ENCODE measurements at places on chromosomes 3 and 15.

GRCh38 chr3:59809710-59810444, 760.1 kb upstream of the CFAP20DC start:
- H3K4me3 ChIP-seq: no peak overlapping the region
- no peaks in the 10 kb centered on the region for H3K27me3 ChIP-seq

- H3K27ac ChIP-seq: peak overlapping the region; percentile 82
- peak overlapping the region; percentile 41 for H3K4me3 ChIP-seq
- no peaks in the 10 kb centered on the region for H3K36me3 ChIP-seq
- no peaks in the 10 kb centered on the region for H3K27me3 ChIP-seq
- no peak for DNase-seq
Observed at GRCh38 chr3:50245251-50245745, 9.3 kb downstream of the GNAI2 start.

DNA sequence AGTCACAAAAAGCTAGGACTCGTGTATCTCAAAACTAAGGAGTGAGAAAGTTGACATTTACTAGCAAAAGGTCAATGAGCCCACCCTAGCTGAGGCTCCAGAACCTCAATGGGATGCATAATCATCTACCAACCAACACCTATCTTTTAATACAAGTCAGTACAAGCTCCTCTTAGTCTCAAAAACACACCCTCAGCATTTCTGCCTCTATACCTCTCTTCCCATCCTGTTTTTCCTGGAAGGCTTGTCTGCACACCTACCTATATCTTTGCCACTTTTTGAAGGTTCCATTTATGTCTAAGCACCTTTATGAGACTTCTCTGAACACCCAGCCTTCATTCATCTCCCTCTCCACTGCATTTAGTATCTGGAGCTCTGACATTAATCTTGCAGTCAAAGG, 10.0 kb downstream of the WWTR1 start:
- no peak for DNase-seq
- H3K36me3 ChIP-seq: no peaks in the 10 kb centered on the region
- no peak overlapping the region for H3K4me3 ChIP-seq
- no peak overlapping the region for H3K27ac ChIP-seq

DNA sequence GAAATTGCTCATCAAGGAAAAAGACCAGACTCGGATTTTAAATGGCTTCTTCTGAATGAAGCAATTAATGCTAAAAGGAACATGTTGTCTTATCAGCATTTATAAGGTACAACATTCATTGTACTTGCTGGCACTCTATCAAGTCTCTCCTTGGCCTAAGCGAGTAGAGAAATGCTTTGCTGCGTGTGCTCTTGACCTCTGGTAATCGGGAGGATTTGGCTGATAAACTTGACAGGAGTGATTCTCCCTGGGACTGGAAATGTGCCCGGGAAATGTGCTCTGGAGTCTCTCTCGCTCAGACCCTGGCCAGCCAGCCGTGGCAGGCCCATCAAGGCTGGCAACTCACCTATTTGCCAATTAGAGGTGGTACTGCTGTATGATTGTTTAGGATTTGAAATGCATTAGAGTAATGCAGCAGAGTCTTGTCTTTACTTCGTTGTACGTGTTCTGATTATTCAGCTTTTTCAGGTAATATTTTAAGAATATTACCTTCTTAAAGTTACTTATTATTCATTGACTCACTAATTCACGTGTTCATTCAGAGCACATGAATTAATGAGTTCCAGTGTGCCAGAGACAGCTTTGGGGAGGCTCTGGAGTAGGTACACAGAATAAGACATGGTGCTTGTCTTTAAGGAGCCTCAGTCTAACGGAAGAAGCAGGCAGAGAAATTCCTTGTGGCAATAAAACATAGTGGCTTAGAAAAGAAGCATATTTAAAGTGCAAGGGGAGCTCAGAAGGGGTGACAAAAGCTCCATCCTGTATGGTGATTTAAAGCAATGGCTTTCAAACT, 48.0 kb upstream of the TPRG1 start:
- no peaks in the 10 kb centered on the region for H3K27me3 ChIP-seq
- no peaks in the 10 kb centered on the region for H3K36me3 ChIP-seq
- H3K4me1 ChIP-seq: peaks cover 3% of the 10 kb centered on the region
- DNase-seq: peak; percentile 37
- peak overlapping the region; percentile 20 for H3K27ac ChIP-seq

DNA sequence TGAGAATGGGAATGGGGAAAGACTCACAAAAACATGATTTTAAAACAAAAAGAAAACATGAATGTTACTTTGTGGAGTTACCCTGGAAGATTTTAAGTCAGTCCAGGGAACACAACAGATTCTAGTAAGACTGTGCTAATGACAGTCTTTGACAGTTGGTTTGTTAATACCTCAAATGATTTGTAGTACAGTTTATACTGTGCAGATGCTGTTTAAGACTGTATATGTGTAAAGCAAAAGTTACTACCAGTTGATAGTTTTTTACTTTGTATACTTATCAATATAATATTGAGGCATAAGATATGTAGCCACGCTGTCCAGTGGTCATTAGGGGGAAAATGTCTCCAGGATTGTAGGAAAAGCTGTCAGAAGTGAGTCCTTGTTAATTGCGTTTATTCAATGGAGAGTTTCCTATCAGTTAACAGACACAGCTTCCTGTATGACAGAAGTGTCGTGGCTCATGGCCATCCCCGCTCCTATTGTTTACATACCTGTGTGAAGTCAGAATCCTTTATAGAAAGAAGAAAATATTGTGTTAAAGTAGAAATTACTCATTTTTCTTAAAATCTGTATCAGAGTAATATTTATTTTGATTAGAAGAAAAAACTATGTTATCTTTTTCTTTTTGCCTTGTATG, 36.0 kb downstream of the NKIRAS1 start:
- no peak overlapping the region for H3K4me3 ChIP-seq
- H3K27ac ChIP-seq: no peak overlapping the region
- H3K36me3 ChIP-seq: no peaks in the 10 kb centered on the region
- no peaks in the 10 kb centered on the region for H3K27me3 ChIP-seq
- peaks cover 3% of the 10 kb centered on the region for H3K4me1 ChIP-seq

- no peak for DNase-seq
- no peaks in the 10 kb centered on the region for H3K36me3 ChIP-seq
- no peak overlapping the region for H3K27ac ChIP-seq
- no peaks in the 10 kb centered on the region for H3K4me1 ChIP-seq
Observed at GRCh38 chr15:35383506-35383905, 162.5 kb downstream of the DPH6 start.

GRCh38 chr3:73379465-73379864, 245.3 kb downstream of the PDZRN3 start:
- H3K36me3 ChIP-seq: no peaks in the 10 kb centered on the region
- DNase-seq: no peak
- no peak overlapping the region for H3K4me3 ChIP-seq
- no peak overlapping the region for H3K27ac ChIP-seq

DNA sequence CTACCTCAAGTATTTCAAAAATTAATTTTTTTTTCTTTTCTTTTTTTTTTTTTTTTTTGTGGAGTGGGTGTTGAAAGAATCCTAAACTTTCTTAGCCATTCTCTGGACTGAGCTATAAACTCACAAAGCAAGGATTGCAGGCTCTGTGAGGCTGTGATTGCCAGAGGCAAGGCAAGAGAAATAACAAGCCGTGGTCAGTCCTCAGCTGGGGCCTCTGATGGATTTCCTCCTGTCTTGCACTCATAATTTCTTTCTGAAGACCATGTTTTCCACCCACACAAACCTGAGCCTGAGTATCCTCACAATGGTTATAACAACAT, 1.3 kb downstream of the CX3CR1 start:
- no peaks in the 10 kb centered on the region for H3K36me3 ChIP-seq
- DNase-seq: no peak
- no peak overlapping the region for H3K27ac ChIP-seq

DNA sequence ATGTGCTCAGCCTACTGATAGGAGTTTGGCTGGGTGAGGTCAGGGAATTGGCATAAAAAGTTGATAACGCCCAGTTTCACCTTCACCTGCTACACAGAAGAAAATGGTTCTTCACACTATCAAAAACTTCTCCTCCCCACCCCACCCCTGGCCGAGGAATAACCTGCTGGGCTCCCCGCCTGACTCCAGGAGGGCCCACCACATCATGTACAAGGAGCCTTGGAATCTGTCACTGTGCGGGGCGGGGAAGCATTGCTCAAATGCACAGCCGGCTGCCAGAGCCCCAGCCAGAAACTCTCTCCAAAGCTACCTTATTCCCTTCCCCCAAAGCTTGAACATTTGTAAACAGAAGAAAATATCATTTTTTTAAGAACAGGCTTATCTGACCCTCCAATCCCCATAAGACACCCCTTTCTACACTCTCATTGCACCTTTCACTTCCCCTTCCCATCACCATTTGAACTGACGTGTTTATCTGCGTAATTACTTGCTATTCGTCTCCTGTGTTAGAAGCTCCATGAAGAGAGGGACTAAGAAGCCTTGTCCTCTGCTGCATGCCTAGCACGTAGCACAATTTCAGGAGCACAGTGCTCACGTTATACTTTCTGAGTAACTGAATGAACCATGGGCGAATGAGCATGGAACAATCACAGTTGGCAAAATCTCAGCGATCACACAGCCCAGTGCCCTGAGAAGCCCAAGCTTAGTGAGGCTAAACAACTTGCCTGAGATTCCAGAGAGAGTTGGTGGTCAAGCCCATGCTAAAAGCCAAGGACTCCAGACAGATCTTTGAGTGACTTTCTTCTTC, 82.9 kb downstream of the HES1 start:
- H3K27me3 ChIP-seq: no peaks in the 10 kb centered on the region
- H3K4me3 ChIP-seq: no peak overlapping the region
- no peaks in the 10 kb centered on the region for H3K36me3 ChIP-seq
- H3K27ac ChIP-seq: no peak overlapping the region

GRCh38 chr15:95175914-95176658, 944.7 kb downstream of the MCTP2 start:
- H3K27me3 ChIP-seq: no peaks in the 10 kb centered on the region
- no peak for DNase-seq
- no peak overlapping the region for H3K27ac ChIP-seq

GRCh38 chr15:56758770-56759449, 25.6 kb upstream of the ZNF280D start:
- no peaks in the 10 kb centered on the region for H3K27me3 ChIP-seq
- no peak for DNase-seq
- H3K4me3 ChIP-seq: no peak overlapping the region
- H3K36me3 ChIP-seq: no peaks in the 10 kb centered on the region

GRCh38 chr3:11989383-11990038, 14.7 kb upstream of the SYN2 start:
- no peak for DNase-seq
- H3K27me3 ChIP-seq: no peaks in the 10 kb centered on the region
- H3K27ac ChIP-seq: no peak overlapping the region
- H3K4me1 ChIP-seq: no peaks in the 10 kb centered on the region
- H3K4me3 ChIP-seq: no peak overlapping the region

Measured in ovary (tissue), 10 donors.